Breast epithelium (tissue), 4 donors: ENCODE measurements at places on chromosomes 3 and 15.

GRCh38 chr3:190585805-190586630 lies 72.1 kb downstream of the IL1RAP start:
- no peak for DNase-seq

DNA sequence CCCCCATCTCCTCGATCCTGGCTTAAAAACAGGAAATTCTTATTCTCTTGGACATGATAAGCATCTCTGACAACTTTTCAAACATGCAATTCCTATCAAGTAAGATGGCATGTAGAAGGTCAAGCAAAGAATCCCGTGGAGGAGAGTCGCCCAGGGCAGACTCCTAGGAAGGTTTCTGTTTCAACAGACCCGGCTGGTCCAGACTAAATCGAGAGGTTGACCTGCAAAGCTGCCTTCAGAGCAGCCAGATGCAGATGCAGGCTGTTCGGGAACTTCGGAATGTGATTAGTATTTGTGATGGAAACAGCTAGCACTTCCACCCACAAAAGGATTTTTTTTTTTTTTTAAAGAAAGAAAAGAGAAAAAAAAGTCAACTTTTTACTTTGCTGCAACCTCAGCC lies 216.8 kb downstream of the NR1D2 start:
- no peak for DNase-seq

GRCh38 chr3:110343945-110344344 lies 727.7 kb upstream of the NECTIN3 start:
- DNase-seq: no peak

DNA sequence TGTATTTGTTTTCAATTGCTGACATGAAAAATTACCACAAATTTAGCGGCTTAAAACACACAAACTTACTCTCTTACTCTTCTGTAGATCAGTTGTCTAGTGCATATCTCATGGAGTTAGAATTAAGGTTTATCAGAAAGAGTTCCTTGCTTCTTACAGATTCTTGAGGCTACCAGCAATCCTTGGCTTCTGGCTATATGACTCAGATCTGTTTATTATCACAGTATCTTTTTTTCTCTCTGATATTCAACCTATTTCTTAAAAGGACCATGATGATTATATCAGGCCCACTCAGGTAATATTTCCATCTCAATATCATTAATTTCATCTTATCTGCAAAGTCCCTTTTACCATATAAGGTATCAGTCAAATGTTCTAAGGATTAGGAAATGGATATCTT lies 263.5 kb upstream of the BCHE start:
- no peak for DNase-seq

- DNase-seq: no peak
These were observed 486.3 kb downstream of the MAGI1 start for GRCh38 chr3:65552434-65552833.

DNA sequence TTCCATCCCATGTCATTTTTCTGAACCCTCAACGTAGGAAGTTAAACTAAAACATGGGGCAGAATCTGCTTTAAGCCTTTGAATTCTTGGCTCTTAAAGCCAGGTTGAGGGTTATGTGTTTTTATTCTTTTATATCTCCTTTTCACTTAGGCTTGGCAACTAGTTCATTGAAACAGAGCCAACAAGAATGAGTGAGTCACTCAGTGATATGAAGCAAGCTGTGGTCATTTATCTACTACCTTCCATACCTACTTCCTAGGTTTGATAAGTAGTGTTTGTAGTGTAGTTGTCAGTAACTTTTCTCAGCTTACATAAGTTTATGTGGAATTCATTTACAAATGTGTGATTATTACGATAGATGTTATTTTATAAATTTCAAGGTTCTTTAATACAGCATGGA lies 67.4 kb downstream of the SNRPN start:
- DNase-seq: no peak

GRCh38 chr3:160671231-160671630 lies 5.7 kb upstream of the ARL14 start:
- DNase-seq: no peak

DNA sequence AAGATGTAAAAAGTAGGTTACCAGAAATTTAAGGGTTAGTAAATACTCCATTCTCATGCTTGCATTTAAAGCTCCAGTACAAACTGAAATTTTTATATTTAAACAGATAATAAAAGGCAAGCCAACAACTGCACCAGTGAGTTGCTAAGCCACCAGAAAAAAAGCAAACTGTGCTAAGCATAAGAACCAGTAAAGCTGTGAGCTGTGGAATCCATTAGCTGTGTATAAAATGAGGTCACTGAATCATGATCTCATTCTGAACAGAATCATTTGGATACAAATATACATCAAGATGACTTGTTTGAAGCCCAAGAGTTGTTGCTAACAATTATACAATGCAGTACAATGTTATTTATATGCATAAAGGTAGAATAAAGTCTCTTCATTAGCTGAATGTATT lies 1312.2 kb downstream of the SI start:
- no peak for DNase-seq
